ENCODE measurements at places on chromosomes 11 and 22. TPM values are rescaled to one million over a fixed set of nuclear protein-coding genes. Genes with fewer than 3 reads are reported as not detected.
A peak's percentile ranks its signal among the peaks of the same experiment; 100 is the strongest.

SNRPD3 gene
- 202 TPM for total RNA-seq

C11orf65 gene
- 1.0 TPM for total RNA-seq

ZBTB3 gene
- 8.2 TPM for total RNA-seq

PKNOX2 gene
- not detected for total RNA-seq

CYP2D6 gene
- 1.7 TPM for total RNA-seq

TECTA gene
- 0.41 TPM for total RNA-seq

LRRN4CL gene
- total RNA-seq = 0.64 TPM

PHF21B gene
- 0.98 TPM for total RNA-seq

EML3 gene
- 68.7 TPM for total RNA-seq

- H3K4me3 ChIP-seq = no peak overlapping the region
- no peaks in the 10 kb centered on the region for H3K27me3 ChIP-seq
- no peaks in the 10 kb centered on the region for H3K36me3 ChIP-seq
- peak; percentile 13 for DNase-seq
- no peaks in the 10 kb centered on the region for H3K4me1 ChIP-seq
- H3K27ac ChIP-seq = no peak overlapping the region
These were observed 34.4 kb downstream of the MPPED1 start for GRCh38 chr22:43446037-43446803.

GRCh38 chr22:22352371-22352999 is 107.9 kb downstream of the VPREB1 start:
- no peak overlapping the region for H3K27ac ChIP-seq
- H3K27me3 ChIP-seq = no peaks in the 10 kb centered on the region
- no peak overlapping the region for H3K4me3 ChIP-seq
- no peaks in the 10 kb centered on the region for H3K4me1 ChIP-seq
- DNase-seq = no peak

- H3K27me3 ChIP-seq = no peaks in the 10 kb centered on the region
- peak overlapping the region; percentile 37 for H3K4me3 ChIP-seq
- no peak overlapping the region for H3K27ac ChIP-seq
- no peaks in the 10 kb centered on the region for H3K36me3 ChIP-seq
- H3K4me1 ChIP-seq = no peaks in the 10 kb centered on the region
These were observed 29.3 kb upstream of the MUC5B start for GRCh38 chr11:1193326-1194230.

GRCh38 chr22:49447837-49448236 is 379.8 kb downstream of the BRD1 start:
- H3K27ac ChIP-seq = no peak overlapping the region
- no peak for DNase-seq
- no peaks in the 10 kb centered on the region for H3K4me1 ChIP-seq
- H3K4me3 ChIP-seq = no peak overlapping the region
- no peaks in the 10 kb centered on the region for H3K36me3 ChIP-seq

GRCh38 chr11:111663820-111664219 is 61.6 kb downstream of the SIK2 start:
- no peak overlapping the region for H3K27ac ChIP-seq
- no peak overlapping the region for H3K4me3 ChIP-seq
- no peaks in the 10 kb centered on the region for H3K4me1 ChIP-seq
- H3K27me3 ChIP-seq = no peaks in the 10 kb centered on the region

DNA sequence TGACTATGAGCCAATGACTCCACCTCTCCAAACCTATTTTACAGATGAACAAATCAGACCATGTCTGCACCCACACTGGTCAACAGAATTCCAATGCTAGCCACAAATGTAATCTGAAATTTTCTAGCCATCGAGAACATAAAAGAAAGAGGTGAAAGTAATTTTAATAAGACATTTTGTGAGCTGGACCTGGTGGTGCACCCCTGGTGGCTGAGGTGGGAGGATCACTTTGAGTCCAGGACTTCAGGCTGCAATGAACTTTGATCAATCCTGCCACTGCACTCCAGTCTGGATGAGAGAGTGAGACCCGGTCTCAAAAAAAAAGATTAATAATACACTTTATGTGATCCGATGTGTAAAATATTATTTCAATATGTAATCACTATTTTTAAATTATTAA is 9.4 kb upstream of the RNF185 start:
- no peaks in the 10 kb centered on the region for H3K27me3 ChIP-seq
- no peak overlapping the region for H3K4me3 ChIP-seq

GRCh38 chr22:25054943-25055511 is 102.5 kb downstream of the KIAA1671 start:
- no peak overlapping the region for H3K4me3 ChIP-seq
- peak overlapping the region; percentile 93 for H3K27ac ChIP-seq
- H3K4me1 ChIP-seq = peaks cover 28% of the 10 kb centered on the region

- H3K4me3 ChIP-seq = no peak overlapping the region
- H3K4me1 ChIP-seq = peaks cover 17% of the 10 kb centered on the region
- H3K27ac ChIP-seq = no peak overlapping the region
- DNase-seq = peak; percentile 64
- H3K27me3 ChIP-seq = no peaks in the 10 kb centered on the region
These were observed 24.0 kb downstream of the SLC43A1 start for GRCh38 chr11:57491371-57492061.
